Psoas muscle (tissue), 8 donors: ENCODE measurements at places on chromosomes 12 and 14. TPM values are rescaled to one million over a fixed set of nuclear protein-coding genes. Genes with fewer than 3 reads are reported as not detected.

GRCh38 chr14:66225337-66225736 is 260.8 kb upstream of the CCDC196 start:
- no peak for DNase-seq

GRCh38 chr14:22532345-22533056 is 56.5 kb downstream of the DAD1 start:
- no peak for DNase-seq

GRCh38 chr14:33617154-33617553 is 333.7 kb downstream of the EGLN3 start:
- DNase-seq: no peak

DNA sequence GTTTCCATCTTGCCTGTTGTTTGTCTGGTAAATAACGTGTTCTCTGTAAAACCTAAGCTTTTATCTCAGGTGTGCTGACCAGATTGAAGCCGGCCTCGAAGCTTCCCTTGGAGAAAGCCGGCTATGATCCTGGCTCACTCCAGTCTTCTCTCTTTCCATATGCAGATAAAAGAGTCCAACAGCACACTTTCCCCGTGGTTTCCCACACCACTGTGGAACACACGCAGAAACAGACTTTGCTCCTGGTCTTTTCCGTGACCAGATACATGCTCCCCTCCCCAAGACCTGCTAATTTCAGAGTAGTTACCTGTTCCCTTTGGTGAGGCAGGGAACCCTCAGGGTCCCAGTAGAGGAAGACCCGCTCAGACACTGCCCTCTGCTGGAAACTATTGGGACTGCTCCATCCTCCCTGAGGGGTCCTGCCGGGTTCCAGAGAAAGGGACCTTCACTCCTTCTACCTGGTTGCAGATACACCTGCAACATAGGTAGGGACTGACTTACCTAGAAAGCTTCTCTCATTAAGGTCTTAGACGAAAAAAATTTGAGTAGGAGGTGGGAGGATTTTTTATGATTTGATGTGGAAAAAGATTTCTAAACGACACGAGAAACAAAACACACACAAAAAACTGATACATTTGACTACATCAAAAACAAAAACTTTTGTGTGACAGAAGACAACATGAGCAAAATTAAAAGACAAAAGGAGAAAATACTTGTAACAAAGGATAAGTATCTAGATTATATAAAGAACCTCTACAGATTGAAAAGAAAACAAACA is 415.4 kb upstream of the CCDC196 start:
- no peak for DNase-seq

DNA sequence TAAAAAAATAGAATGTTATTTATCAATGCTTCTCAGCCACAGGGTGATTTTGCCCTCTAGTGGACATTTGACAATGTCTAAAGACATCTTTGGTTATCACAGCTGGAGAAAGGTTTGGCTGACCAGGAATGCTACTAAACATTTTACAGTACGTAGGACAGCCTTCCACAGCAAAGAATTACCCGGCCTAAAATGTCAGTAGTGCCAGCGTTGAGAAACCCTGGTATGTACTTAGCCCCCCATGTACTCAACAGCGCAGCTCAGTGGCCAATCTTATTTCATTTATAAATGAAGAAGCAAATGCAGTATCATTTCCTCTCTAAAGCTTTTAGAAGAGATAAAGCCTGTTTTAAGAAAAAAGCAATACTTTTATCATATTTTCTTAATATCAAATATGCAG is 5.8 kb downstream of the MARK3 start:
- no peak for DNase-seq

DNA sequence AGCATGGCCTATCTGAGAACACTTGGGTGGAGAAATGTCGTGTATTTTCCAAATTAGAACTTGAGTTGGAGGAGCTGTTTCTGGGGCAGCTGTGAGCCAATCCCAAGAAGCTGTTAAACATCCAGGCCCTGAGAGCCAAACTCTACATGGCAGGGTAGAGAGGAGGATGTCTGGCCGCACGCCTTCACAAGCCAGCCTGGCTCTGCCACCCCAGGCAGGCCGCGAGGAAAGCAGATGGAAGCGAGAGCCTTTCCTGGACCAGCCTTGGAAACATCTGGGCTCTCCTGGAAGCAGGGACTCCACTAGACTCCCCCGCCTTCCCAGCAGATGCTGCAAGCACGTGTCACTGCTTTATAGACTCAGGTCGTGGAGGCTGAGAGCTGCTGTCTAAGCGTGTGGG is 312.8 kb upstream of the FKBP4 start:
- no peak for DNase-seq

OASL gene
- 0.22 TPM for polyA plus RNA-seq
